Midbrain (tissue), 1 donor: ENCODE measurements at places on chromosomes 2 and 18.

DNA sequence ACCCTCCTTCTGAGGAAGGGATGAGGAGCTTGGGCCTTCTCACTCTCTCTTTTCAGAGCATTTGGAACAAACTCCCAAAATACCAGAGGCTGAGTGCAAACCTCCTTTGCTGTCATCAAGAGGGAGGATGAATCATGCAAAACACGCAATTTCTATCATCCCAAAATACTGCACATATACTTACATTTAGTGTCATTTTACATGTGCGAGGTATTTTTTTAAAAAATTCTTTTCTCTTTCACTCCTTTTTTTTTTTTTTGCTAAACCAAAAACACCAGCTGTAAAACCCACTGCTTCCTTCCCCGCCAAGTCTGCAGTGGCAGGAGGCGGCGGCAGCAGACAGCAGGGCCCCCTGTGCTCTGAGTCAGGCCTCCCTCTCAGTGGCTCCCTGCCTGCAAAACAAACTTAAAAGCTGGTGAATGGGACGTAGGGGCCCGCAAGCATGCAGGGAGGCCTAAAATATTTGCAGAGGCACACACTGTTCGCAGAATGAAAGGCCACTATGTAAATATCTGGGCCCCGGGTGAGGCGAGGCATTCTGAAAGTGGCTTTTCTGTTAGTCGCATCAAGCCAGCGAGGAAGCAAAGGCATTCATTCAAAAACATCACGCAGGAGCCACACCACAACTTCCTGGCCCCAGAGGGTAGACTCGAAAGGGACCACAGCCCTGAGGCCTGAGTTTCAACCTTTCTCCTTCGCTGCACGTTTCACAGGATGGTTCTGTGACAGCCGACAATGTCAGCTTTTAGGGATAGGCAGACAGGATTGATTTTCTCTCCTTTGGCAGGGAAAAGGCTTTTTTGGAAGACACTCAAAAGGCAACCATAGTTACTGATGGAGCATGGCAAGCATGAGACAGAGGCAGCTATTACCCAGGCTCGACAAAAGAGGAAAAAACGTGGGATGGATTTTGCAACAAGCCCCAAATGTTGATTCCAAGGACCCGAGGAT is 73.4 kb downstream of the ACTR2 start:
- DNase-seq: peak; percentile 56

- DNase-seq: no peak
These were observed 322.8 kb downstream of the STK39 start for GRCh38 chr2:167924556-167924955.

DNA sequence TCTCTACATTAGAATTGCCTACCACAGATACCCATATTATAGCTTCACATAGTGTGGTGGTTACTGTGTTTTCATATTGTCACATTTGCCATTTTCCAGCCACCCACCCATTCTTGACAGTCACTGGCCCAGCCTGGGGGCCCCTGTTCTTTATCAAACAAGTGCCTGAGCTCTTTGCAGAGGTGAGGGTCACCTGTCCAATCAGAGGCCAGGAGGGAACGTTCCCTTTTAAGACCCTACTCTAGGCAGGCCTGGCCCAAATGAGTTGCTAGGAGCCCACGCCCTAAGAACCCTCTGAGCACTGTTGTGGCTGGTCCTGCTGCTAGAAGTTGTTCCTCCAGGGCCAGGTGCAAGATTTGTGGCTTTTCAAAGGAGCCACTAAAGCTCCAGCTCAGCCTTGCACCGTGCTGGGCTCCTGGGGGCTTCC is 5.2 kb downstream of the IL37 start:
- DNase-seq: no peak

DNA sequence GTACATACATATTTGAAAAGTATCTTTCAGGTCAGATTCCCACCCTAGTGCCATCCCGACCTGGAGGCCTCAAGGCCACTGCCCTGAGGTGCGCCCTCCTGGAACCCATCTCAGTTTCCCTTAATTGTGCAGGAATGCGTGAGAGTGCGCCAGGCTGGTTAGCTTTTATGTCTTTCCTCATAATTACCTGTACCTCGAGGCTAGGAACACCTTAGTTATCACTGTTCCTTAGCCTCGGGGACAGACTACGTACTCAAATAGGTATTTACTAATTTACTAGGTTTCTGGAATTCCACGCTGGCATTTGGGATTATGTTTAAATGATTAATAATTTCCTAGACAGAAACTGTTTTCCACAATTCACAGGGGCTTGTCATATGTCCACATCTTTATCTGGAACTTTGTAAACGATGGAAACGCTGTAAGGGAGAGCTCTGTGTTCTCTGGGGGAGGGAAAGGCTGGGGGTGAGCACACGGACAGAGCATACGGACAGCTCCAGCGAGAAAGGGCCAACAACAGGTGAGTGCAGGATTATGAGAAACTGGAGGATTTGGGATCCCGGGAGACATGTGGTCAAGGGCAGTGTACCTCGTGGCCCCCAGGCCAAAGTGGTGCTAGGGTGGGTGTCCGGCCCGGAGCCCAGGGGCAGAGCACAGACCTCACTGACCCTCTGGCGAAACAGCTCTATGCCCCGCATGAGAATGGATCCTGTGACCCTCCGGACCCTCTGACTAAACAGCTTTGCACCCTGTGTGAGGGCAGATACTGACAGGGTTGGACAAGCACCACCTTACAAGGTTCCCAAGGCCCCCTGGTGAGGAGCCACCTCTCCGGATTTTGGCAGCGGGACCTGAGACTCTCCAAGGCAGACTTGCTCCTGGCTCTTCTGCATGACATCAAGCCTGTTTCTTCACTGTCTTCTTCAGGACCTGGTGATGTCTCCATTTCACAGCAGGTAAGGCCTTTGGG is 102.0 kb upstream of the PXDN start:
- no peak for DNase-seq

DNA sequence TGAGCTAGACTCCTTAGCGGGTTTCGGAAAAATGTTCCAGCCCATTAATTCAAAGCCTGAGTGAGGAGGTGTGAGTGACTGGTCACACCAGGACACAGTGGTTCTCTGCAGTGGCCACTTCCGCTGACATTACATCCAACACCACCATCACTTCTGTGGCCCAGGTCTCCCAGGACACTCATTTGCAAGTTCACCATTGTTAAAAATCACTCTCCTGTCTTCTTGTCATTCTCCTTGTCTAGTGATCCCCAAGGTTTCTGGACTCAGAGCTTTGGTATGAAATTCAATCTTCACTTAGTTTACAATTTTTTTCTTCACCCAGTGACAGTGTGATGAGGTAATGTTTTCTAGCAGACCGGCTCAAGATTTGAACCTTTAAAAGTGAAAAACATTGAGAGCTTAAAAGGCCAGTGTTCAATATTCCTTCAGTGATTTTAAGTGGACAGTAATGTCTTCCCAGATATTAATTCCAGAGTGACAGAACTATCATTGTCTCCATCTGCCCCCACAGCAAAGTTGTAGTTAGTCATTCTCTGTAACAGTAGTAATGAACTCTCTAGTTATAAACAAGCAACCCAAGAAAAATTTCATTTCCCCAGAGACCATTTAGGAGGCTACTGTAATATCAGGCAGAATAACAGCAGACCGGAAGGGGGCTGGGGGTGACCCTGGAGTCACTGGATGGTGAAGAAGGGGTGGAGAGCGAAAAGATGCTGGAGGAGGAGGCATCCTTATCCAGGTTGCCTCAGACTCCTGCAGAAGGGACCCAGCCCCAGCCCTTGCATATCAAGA is 164.9 kb downstream of the GFPT1 start:
- no peak for DNase-seq

- no peak for DNase-seq
These were observed 146.0 kb downstream of the FAM210A start for GRCh38 chr18:13580351-13580750.

- no peak for DNase-seq
These were observed 156.6 kb downstream of the NR4A2 start for GRCh38 chr2:156175946-156176345.

- no peak for DNase-seq
These were observed 14.7 kb downstream of the HDAC4 start for GRCh38 chr2:239386001-239386670.

- no peak for DNase-seq
These were observed 42.1 kb downstream of the NIFK start for GRCh38 chr2:121694398-121695170.

DNA sequence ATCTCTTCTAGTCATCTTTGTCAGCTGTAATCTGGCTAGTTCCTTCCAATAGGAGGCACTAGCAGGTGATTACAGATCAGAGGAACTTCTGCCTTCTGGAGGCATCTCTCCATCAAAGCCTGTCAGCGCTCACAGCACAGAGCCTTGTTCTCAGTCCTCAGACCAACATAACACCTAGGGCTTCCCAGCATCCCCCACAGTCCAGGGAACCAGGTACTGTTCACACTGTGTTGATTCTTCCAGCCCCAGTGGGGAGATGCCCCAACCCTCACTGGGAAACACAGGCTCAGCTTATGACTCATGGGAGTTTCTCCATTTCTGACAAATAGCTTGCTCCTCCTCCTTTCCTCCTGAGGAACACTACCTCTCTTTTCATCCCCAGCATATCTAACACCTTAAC is 601.7 kb downstream of the CBLN2 start:
- DNase-seq: no peak

DNA sequence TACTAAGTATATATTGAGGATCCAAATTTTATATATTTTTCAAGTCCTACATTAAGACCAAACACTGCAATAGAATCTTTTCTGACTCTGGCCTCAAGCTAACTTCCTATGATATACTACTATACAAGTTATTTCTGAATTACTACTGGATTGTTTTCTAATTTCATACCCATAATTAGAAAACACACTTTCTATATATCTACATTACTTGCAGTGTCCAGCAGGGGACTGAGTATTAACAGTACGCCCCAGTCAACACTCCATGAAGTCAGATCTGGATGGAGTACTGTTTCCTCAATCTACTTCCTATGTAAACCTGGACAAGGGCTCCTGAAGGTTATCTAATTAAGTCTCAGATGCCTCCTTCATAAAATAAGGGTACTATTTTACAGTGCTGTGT is 26.5 kb downstream of the RMP24 start:
- no peak for DNase-seq

GRCh38 chr2:98463081-98463481 is 18.4 kb downstream of the INPP4A start:
- DNase-seq: no peak

- no peak for DNase-seq
These were observed at the start of gene GTF2A1L for GRCh38 chr2:48617618-48618017. Gene GTF2A1L, plus strand, starts transcription at chr2:48617856. Its CDS starts 19 bp downstream, at chr2:48617875.

DNA sequence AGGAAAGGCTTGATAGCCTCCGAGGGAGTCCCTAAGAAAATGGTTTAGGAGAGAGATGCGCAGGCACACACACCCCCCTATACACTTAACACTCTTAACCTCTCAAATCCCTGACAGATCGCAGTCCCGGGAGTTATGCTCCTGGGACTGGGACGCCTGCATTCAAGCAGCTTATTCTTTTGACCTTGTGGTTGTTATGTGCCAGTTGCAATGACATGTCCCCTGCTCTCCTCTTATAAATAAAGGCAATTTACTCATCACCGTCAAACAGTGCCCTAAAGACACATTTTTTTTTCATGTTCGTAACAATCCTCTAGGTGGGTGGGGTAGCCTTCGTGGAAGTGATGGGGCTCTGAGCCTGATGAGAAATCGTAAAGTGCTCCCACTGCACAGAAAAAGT is 162.2 kb downstream of the LRRC30 start:
- DNase-seq: no peak

DNA sequence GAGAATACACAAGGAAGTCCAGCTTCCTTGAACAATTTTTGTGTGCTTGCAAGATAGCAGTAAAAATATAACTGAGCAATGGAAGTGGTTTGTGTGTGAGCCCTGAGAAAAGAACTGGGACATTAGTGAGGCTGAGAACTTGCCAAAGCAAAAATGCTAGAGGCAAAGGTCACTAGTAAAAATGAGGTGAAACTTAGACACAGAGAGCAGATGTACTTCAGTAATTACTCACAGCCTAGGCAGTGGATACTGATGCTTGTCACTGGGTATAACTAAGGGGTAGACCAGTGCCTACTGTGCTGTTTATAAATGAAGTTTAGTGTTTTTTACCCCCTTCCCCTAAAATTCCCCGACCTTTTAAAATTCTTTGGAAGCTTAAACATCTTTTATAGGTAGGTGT is 450.1 kb downstream of the LPIN1 start:
- no peak for DNase-seq

DNA sequence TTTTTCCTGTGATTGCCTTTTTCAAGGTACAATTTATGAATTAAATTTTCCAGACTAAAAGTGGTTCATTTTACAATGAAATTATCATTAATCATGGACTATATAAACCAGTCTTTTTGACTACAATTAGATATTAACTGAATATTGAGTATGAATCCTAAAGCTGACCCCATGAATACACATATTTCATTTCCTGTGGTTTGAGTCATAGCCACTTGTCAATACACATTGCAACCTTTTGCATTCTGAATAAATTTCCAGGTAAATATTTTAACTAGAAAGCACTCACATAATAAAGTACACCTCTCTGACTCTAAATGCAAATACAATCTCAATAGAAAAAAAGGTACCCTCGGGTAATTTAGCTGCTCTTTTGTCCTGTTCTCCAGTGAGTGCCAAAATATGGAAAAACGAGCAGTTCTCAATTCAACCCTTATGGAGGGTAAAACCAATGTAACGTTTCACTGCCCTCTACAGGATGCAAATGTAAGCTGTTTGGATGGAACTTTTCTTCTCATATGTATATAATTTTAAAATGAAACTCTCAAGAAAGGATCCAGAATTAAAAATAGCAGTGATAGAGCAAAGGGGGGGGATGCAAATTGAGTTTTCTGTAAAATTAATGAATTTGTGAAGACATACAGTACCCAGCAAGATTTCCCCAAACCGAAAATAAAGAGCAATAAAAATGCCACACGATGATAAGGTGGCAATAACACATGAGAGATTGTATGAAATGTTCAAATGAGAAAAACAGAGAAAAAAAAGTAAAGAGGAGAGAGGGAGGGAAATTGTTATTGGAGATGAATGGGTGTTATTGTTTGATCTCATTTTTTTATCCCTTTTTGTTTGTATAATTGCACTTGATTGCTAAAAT is 1795.7 kb upstream of the PIK3C3 start:
- DNase-seq: peak; percentile 43

DNA sequence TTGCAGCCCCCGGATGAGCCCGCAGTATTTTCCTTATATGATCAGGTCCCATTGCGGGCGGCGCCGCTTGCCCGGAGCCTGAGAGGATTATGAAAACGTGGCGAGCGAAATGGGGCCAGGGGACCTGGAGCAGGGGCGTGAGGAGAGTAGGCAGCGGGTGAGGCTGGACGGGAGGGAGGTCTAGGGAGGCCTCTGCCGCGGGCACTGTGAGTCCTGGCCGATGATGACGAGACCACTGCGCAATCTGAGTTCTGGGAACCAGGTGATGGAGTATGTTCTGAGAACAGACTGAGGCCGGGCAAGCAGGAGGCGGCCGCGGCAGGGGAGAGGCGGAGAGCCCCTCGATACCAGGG is 790 bp upstream of the ACAA2 start:
- DNase-seq: no peak
